ENCODE measurements at places on chromosomes 3 and 15. TPM values are rescaled to one million over a fixed set of nuclear protein-coding genes. Genes with fewer than 3 reads are reported as not detected.
A peak's percentile ranks its signal among the peaks of the same experiment; 100 is the strongest.

DNA sequence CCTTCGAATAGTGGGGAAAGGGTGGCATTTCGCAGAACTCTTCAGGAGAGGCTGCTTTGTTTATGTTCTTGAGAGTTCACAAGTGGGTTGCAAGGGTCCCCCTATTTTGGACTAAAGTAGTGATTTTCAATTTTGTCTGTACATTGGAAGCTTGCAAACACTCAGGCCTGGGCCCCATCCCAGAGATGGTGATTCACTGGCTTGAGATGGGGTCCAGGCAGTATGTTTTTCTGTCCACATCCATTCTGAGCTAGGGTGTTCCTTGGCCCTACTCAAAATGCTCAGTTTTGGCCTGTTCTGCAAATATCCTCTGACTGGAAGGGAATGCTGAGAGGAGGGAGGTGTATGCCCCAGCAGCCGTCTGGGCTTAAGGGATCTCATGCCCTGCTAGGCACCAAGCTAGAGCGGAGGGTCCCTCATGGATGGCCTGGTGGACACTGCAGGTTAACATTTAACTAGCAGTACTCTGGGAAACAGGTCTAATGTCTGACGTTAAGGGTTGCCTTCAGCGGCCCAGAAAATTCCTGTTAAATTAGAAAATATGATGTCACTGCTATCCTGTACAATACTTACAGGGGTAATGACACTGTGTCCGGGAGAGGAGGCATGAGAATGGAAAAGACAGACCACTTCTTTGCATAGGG, 181.4 kb downstream of the OPA1 start:
- no peak for DNase-seq

Gene ZBED2
- 609 TPM for total RNA-seq

- DNase-seq = no peak
Measured at GRCh38 chr3:57952208-57952631, 56.0 kb upstream of the FLNB start.

- DNase-seq = peak; percentile 12
Measured at GRCh38 chr15:67307156-67307555, 52.6 kb downstream of the IQCH start.

- DNase-seq = no peak
Measured at GRCh38 chr3:172285844-172286243, 162.4 kb downstream of the GHSR start.

- DNase-seq = no peak
Measured at GRCh38 chr3:47473391-47473790, 2.4 kb downstream of the SCAP start.

GRCh38 chr3:20319551-20319950, 133.5 kb upstream of the SGO1 start:
- DNase-seq = no peak

Gene KLHL25
- total RNA-seq = 5.7 TPM

- DNase-seq = no peak
Measured at GRCh38 chr3:182711261-182711683, 82.0 kb upstream of the ATP11B start.

DNA sequence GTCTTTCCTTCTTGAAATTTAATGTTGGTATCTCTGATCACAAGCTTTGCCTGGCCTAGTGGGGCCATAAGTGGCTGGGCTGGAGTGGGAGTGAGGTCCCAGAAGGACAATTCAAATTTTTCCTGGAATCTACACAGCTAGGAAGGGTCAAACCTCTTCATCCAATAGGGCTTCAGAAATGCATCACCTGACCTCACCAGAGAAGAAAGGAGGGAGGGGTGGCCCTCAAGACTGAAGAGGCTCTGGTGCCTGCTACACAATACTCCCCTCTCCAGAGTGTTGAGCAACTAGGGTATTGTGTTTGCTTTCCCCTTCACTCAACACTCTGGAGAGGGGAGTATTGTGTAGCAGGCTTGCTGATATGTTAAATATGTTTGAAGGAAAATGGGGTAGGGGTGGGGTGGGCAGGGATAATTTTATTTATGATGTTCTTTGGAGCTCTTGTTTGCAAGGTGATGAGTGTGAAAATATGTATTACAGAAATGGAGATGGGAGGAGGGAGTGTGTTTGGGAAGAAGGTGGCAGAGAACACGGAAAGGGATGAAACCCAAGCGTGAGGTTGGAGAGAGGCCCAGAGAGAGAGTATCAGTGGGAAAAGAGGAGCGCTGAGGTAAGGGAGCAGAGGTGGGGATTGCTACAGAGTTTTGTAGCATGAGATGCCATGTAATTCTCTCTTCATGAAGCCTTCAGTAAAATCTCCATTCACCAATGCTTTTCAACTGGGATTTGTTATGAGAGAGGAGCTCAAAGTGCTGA, 5.7 kb upstream of the KLHL24 start:
- no peak for DNase-seq

Gene TMEM40
- total RNA-seq = not detected

DNA sequence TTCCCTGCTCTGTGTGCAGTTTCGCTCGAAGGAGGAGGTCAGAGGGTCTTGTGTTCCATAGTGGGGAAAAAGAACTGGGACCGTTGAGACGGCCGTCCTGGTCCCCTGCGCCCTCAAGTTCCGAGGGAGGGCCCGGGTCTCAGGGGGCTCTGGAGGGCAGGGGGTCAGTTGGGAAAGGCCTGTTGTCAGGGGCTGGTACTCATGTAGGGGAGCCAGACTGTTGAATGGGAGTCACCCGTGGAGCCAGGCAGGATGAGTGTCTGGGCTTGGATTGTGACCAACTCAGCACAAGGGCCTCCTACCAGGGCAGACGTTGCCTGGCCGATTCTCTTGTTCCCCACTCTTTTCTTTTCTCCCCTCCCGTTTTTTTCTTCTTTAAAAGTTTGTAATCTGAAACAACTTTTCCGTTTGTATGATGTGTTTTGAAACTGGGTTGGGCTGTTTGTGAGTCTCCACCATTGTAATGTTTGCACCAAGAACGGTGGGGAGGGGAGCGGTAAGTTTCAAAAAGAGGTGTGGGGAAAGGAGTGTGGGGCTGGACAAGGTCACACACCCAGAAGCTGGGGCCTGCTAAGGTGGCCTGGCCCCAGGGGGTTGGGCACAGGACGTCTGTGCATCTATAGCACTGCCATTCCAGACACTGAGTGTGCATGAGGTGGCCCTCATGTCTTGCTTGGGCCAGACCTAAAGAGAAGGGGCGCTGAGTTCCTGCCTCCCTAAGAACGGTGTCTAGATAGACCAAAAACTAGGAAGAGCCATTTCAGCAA, 1.1 kb downstream of the CMTM7 start:
- peak; percentile 62 for DNase-seq

GRCh38 chr3:112355307-112355687, 22.3 kb downstream of the CD200 start:
- no peak for DNase-seq

Gene AGBL1
- total RNA-seq = 0.10 TPM

DNA sequence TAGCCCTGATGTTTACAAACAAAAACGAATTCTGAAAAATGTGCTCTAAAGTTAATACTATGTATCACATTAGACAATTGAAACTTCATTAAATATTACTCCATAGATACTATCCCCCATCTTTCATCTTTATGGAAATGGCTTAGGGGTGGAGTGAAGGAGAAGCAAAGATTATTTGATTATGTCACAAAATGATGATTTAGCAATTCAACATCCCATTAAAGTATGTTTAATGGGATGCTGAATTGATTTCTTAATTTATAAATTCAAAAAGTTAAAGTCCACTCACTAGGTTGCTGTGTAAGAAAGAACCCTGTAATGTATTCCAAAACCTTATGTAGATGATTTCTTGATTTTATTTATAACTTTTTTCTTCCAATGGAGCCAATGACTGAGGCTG, 201.1 kb downstream of the WDR72 start:
- DNase-seq = no peak

Gene SLC9C1
- not detected for total RNA-seq

DNA sequence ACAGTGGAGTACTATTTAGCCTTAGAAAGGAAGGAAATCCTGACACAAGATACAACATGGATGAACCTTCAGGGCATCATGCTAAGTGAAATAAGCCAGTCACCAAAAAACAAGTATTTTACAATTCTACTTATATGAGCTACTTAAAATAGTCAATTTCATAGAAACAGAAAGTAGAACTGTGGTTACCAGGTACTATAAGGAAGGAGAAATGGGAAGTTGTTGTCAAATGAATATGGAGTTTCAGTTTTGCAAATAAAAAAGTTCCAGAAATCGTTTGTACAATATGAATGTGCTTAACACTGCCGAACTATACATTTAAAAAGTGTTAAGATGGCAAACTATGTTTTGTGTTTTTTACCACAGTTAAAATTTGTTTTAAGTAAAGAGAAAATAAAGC, 26.8 kb downstream of the TRANK1 start:
- no peak for DNase-seq

DNA sequence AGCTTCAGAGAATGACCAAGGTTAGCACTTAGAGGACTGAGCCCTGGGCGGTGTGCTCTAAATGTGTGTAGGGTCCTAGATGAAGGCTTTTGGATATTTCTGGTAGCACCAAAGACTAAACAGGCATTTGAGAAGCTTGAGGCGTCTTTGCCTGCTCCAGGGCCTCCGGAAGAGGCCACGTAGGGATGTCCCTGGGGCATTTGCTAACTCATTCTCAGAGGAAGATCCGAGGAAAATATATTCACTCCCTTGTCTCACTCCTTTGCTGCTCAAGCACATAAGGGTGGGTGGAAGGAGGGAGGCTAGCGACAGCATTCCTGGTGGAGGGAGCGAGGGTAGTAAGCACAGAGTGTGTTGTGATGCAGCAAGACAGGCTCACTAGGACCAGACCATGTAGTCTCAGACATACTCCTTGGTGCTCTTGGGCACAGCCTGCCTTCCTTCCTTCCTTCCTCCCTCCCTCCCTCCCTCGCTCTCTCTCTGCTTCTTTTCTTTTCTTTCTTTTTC, 38.5 kb upstream of the XCR1 start:
- no peak for DNase-seq

GRCh38 chr15:39999538-40000200, 39.3 kb downstream of the SRP14 start:
- DNase-seq = no peak

Gene CYP8B1
- total RNA-seq = not detected

Gene GLT8D1
- total RNA-seq = 34.1 TPM

Gene FSIP1
- 0.29 TPM for total RNA-seq

DNA sequence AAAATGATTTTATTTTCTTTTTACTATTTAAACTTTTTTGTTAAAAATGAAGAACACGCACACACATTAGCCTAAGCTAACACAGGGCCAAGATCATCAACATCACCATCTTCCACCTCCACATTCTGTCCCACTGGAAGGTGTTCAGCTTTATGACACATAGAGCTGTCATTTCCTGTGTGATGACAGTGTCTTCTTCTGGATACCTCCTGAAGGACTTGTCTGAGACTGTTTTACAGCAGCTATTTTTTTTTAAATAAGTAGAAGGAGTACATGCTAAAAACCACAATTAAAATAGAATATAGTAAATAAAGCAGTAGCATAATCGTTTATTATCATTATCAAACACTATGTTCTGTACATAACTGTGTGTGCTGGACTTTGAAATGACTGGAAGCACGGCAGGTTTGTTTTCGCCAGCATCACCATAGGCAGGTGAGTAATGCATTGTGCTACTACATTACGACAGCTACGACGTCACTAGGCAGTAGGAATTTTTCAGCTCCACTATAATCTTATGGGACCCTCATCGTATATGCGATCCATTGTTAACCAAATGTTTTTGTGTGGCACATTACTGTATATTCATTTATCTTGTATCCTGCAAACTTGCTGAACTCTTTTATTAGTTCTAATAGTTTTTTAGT, 72.8 kb downstream of the KLF15 start:
- no peak for DNase-seq

Measured in activated CD4-positive, alpha-beta memory T cell treated with anti-CD3 and anti-CD28 coated beads for 36 hours (primary cell).